ENCODE measurements at places on chromosomes 5 and 9.

DNA sequence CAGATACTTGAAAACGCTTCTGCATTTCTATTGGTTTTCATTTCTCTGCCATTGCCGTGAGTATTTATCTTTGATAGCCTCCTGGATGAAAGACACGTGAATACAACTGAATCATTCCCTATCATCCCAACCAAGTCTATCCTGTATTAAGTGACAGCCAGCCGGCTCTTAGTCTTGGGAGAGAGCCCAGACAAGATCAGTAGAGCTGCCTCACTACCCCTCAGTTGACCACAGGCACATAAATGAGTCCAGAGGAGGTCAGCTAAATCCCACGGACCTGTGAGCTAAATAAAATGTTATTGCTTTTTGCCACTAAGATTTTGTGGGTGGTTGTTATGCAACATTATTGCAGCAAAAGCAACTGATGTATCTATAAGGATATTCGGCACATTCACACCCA lies 639.0 kb upstream of the ACO1 start:
- no peak for DNase-seq

DNA sequence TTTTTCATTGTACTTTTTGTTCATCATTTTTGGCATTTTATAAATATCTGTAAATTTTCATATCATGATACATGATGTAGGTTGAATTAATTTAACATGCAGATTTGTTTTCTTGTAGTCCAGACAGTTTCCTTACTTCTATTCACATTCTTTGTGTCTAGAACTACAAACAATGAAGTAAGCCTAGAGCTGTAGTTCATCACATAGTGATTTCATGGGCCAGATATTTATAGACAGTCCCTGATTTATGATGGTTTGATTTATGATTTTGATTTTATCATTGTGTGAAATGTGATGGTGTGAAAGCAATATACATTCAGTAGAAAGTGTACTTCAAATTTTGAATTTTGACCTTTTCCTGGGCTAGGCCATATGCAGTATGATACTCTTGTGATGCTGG lies 139.0 kb downstream of the ARHGEF28 start:
- DNase-seq = no peak

GRCh38 chr5:5480481-5481111 lies 58.1 kb downstream of the ICE1 start:
- no peak for DNase-seq

DNA sequence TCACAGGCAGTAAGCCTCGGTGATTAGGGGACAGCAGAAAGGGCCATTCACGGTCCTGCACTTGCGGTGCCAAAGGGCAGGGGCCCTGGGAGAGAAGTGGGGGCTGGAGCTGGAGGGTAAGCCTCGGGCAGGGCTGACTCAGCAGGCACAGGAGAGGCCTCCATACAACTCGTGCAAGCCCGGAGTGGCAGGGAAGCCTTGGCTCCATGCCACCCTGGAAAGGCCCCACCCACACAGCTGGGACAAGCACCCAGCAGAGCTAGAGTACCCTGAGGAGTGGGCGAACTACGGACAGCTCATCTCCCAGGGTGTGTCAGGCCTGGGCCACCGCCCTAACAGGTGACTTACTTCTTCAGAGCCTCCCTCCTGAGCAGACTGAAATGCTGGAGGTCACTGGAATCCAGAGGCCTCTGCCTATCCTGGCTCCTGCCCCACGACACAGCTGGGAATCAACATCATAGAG lies 5.6 kb upstream of the CAMK2A start:
- DNase-seq = no peak

- no peak for DNase-seq
Measured at GRCh38 chr5:159198063-159199036, 11.0 kb downstream of the RNF145 start.

GRCh38 chr5:42872865-42873264 lies 61.2 kb upstream of the SELENOP start:
- DNase-seq = no peak

- no peak for DNase-seq
Measured at GRCh38 chr5:132087661-132088060, 14.1 kb downstream of the CSF2 start.

GRCh38 chr9:127505396-127506116 lies 54.2 kb downstream of the LRSAM1 start:
- no peak for DNase-seq

DNA sequence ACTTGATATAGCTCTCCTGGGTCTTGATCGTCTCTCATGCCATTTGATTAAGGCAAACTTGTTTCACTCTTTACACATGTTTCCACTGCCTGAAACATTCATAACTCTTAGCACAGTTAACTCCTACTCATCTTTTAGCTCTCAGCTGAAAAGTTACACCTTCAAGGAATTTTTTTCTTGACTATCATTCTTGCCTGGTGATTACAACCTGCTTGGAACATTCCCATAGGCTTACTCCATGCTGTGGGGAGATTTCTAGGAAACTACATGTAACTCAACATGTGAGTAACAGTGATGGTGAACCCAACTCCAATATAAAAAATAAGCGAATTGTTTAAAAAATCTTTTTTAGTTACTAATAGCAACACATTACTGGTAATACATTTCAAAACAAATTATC lies 224.1 kb upstream of the MPDZ start:
- no peak for DNase-seq

DNA sequence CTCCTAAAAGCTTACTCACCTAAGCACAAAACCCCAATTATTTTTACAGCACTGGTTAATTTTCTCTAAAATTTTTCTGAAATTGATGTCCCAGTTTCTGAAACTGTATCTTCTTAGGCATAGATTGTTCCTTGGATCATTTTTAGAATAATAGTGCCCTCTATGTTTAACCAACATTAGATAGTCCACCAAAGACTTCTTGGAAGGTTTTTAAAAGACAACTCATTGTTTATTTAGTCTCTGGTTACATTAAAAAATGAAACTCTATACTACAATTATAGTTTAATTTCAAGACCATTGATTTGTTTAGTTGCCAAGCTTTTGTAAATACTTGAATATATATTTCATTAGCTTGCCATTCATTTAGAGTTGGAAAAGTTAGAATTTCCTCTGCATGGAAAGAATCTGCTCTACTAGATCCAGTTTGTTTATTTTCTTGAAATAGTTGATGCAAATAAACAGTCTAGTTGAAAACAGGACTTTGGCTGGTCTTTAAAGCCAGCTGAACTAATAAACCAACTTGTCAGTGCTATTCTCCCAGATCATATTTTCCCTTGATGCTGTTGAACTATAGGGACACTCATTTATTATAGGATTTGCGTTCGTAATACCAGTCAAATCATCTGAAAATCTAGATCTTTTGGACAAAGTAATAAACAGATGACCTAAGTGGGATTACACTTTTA lies 990.5 kb downstream of the TLE1 start:
- no peak for DNase-seq

- DNase-seq = no peak
Measured at GRCh38 chr9:14554886-14555285, 138.3 kb downstream of the ZDHHC21 start.

- no peak for DNase-seq
Measured at GRCh38 chr5:136089791-136090190, 42.9 kb upstream of the SMAD5 start.

GRCh38 chr5:11803436-11803835 lies 100.8 kb downstream of the CTNND2 start:
- DNase-seq = no peak

DNA sequence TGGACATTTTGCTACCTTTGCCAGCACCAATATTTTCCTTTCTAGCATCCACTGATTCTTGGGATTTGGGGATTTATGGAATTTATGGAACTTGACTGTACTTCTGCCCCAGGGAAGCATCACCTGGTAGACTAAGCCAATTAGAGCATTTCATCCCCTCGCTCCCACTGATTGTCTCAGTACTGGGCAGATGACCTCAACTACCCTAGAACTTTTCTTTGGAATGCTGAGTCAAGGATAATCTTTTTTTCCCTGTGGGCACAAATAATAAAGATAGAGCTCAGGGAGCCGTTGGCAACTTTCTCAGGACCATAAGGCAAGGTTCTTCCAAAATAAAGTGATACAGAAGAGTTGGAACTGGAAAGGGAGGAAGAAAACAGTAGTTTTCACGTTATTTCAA lies 438.4 kb downstream of the PLK2 start:
- DNase-seq = no peak

GRCh38 chr9:108035487-108035886 lies 545.9 kb upstream of the KLF4 start:
- no peak for DNase-seq

GRCh38 chr5:40734986-40735385 lies 20.8 kb downstream of the TTC33 start:
- no peak for DNase-seq

DNA sequence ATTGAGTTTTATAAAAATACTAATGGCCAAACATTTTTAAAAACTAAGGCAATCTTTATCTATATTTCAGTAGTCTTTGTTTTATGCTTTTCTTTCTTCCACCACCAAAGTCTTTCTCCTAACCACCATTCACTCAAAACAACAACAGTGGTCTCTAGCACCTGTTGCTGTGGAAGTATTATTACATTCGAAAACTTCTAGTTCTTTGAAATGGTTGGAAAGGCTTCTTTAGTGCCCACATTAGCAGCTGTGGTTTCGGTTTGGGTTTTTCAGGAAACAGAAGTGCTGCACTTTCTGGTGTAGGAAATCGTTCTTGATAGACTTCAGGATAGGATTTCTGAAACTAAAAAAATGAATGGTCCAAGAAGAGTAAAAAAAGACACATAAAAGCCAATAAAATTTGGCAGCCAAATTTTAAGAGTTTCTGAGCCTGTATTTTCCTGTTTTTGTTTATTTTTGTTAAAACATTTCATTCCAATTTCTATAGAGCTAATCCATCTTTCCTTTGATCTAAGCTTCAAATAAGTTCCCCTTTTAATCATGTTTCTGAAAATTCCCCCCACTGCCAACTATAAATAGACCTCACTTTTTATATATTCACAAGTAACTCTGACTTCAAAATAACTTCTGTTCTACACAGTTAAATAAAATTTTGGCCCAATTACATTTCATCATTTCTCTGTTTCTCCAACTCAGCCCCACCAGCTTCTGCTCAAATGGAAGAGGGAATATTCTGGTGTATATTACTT lies 102.2 kb downstream of the DEPDC1B start:
- DNase-seq = no peak

- no peak for DNase-seq
Measured at GRCh38 chr5:180376511-180376910, 23.4 kb upstream of the GFPT2 start.

GRCh38 chr5:82222597-82223574 lies 55.3 kb downstream of the RPS23 start:
- DNase-seq = no peak

GRCh38 chr5:103461243-103461642 lies 101.3 kb downstream of the NUDT12 start:
- no peak for DNase-seq

GRCh38 chr9:90446200-90446948 lies 196.2 kb downstream of the DIRAS2 start:
- DNase-seq = no peak

DNA sequence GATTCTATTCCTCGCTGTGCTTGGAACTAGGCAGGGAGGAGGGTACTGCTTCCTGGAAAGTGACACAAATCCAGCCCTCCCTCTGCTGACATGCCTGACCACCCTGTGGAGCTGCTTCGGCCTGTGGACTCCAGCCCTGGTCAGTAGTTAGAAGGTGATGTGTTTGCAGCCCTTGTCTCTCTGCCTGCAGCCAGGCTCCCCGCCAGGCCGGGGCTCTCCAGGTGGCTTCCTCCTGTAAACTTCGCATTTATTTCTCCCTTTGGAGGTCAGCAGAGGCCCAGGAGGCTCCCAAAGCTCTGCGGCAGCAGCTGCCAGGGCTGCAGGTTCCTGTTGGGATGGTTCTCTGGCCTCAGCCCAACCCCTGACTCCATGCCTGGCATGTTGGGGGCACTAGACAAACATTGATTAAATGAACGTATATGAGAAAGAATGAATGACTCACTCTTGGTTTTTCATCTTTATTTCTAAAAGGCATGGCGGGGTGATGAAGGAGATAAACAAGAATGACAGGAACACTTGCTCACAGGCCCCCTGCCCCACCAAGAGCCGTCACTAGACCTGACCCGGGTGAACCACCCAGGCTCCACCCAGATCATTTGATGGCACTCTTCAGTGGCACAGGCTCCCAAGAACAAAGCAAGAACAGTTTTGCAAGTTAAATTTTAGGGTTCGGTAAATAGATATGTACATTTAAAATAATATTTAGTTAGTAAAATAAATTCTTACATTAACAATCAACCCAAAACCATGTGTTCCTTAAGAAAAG lies 8.4 kb upstream of the IRX2 start:
- DNase-seq = no peak

GRCh38 chr5:83488271-83488670 lies 16.7 kb downstream of the VCAN start:
- no peak for DNase-seq

GRCh38 chr9:23594421-23594820 lies 231.6 kb downstream of the ELAVL2 start:
- no peak for DNase-seq

DNA sequence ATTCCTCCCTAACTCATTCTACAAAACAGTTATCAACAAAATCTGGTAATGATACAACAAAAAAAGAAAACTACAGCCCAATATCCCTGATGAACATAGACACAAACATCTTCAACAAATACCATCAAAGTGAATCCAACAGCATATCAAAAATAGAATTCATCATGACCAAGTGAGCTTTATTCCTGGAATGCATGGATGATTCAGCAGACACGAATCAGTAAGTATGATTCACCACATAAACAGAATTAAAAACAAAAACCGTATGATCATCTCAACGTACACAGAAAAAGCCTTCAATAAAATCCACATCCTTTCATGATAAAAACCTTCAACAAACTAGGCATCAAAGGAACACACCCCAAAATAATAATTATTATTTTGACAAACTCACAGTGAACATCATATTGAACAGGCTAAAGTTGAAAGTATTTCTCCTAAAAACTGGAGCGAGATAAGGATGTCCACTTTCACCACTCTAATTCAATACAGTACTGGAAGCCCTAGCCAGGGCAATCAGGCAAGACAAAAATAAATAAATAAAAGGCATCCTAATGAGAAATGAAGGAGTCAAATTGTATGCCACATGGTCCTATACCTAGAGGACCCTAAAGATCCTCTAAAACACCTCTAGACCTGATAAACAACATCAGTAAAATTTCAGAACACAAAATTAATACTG lies 305.1 kb upstream of the RGMB start:
- DNase-seq = no peak

- no peak for DNase-seq
Measured at GRCh38 chr9:82799286-82799685, 263.7 kb downstream of the RASEF start.

DNA sequence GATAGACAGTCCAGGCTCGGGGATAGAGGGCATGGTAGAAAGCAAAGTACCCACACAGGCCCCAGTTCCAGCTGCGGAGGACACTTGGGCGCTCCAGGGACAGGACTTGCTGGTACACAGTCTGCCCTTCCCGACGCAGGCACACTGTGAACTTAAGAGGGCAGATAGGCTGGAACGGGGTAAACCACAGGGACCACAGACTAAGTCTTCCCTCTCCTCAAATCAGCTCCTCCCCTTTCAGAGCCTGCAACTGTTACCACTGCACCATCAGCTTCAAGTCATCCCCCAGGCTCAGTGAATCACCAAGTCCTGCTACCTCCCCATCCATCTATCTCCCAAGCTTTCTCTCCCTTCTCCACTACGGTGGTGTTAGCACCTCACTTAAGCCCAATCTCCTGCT lies 7.3 kb downstream of the GBA2 start:
- DNase-seq = no peak

GRCh38 chr9:78023003-78023741 lies 8.4 kb downstream of the GNAQ start:
- no peak for DNase-seq
